ENCODE measurements at places on chromosomes 3 and 15.

DNA sequence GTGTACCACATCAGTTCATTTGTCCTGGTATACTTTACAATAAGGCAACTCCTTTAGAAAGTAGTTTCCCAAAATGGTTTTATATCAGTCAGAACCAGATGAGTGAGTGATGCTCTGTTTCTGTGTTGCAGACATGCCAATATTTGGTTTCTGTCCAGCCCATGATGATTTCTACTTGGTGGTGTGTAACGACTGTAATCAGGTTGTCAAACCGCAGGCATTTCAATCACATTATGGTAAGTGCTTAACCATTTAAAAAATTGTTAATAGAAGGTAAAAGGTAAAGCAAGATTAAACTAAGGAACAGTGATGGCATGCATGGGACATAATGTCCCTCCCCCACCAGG, 40.0 kb upstream of the SCAANT1 start:
- no peak for DNase-seq

DNA sequence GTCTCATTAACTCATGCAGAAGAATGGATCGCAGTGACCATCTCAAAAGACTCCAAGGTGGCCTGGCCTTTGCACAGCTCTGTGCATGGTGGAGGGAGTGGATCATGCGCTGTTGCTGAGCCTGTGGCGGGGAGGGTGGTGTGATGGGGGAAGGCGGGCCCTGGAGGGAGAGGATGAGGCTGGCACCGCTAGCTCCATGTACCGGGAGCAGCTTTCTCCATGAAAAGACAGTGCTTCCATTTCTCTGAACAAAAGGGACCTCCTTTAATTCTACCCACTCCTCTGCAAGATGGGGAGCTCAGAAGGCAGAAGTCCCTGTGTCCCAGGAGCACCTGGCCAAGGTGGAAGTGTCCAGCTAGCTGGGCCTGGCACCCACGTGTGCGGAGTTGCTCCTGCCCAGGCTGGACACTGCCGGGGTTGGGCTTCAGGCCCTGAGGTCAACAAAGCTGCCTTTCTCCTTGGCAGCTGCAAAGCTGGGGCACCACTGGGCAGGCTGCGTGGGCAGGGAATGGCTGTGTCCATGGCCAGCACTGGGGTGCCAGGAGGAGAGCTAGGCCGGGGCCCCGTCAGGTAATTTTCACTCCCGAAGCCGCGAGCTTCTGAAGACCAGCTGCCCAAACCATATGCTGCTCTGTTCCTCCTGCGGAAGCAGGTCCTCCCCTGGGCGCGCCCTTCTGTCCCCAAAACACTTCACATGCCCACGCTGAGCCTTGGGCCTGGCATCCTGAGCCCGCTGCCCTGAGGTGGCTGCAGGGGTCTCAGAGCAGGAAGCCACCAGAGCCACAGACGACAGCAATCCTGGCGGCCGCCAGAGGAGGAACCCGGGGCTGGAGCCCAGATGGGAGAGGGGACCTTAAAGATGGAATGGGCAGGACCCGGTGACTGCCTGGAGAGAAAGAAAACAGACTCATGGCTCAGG, 6.4 kb downstream of the MAP6D1 start:
- no peak for DNase-seq

- DNase-seq: no peak
These were observed 4.2 kb upstream of the NPHP3 start for GRCh38 chr3:132726341-132726823.

DNA sequence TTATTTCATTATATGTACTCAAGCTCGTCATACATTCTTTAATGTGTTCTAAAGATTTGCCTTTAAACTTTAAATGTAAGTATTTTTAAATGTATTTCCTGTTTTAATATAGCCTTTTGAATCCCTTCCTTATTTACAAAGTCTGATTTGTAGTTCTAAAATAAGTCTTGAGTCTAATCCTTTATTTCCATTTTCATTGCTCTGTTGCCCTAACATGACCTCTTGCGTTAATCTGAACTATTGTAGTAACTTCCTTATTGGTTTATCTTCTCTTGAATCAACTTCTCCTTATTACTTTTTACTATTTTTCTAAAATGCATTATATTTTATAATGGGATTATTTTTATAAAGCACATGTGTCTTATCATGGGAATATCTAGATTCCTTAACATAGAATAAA, 24.0 kb downstream of the KNL1 start:
- DNase-seq: no peak

DNA sequence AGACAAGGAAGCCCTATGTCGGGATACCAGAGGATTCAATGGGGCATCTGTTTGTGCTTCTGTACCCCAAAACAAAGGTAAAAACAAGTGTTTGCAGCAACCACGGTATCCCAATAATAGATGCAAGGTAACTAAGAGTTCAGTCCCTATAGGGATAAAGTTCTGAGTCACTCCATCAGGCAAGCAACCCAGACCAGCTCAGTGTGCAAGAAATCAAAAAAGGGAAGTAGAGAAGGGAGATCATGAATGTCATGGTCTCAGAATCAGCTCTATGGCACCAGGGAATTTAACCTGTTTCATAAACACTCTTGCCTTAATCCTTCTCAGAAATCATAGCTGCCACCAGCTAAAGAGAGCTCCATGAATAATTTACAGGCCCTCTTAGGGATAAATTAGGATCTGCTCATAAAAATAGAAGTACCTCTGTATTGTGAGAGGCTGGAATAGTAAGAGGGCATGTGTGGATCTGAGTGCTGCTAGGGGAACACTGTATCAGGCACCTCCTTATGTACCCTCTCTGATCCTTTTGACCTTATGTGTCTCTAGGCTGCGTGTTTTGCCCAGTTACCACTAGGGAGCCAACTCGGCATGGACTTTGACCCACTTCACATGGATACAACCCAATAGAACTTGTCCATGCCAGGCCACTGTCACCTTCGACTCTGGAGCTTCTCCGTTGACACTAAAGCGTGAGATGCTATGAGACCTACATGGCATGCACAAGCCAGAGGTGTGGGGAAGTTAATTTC, 754.6 kb downstream of the AGBL1 start:
- DNase-seq: no peak

DNA sequence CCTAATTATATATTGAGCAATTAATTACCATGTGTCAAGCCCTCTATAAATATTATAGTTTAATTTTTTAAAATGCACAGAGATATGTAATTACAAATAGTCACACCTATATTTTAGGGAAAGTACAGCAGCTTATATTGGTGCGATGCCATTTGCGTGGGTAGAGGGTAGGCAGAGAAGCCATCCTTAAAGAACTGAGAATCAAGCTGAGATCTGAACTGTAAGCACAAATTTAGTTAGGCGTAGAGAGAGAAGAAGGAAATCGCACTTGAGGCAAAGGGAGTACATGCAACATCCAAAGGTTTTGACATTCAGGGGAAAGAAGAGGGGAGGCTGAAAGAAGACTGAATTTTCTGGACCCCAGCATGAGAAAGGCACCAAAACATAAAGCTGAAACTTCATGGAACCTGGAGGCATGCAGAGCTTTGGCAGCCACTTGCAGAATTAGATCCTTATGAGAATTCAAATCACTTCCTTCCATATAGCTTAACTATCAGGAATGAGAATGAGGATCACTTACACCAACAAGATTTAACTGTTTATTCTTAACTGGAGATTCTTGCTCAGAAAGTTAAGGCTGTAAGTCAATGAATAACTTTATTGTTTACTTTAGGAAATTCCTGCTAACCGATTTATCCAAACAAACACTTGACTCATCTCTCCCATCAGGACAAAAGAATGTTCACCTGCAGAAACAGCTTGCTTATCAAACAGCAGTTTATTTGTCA, 114.3 kb downstream of the TGFBR2 start:
- DNase-seq: no peak

GRCh38 chr15:83105440-83105839, 2.0 kb upstream of the TM6SF1 start:
- DNase-seq: no peak
